ENCODE measurements at places on chromosomes 4 and X. TPM values are rescaled to one million over a fixed set of nuclear protein-coding genes. Genes with fewer than 3 reads are reported as not detected.

The MID1IP1 gene
- 28.6 TPM for total RNA-seq

The QDPR gene
- total RNA-seq = 22.2 TPM

The SOWAHB gene
- total RNA-seq = not detected

The TSPAN5 gene
- 37.0 TPM for total RNA-seq

The KANTR gene
- total RNA-seq = 9.3 TPM

The RFC1 gene
- total RNA-seq = 60.0 TPM

The FGA gene
- not detected for total RNA-seq

The MAGEC3 gene
- total RNA-seq = not detected

The RHOH gene
- total RNA-seq = not detected

The MAGEA2B gene
- total RNA-seq = not detected

The PDGFRA gene
- 826 TPM for total RNA-seq

Measured in articular chondrocyte of knee joint (primary cell).